G401 (cell line): ENCODE measurements at places on chromosomes 4 and X.

DNA sequence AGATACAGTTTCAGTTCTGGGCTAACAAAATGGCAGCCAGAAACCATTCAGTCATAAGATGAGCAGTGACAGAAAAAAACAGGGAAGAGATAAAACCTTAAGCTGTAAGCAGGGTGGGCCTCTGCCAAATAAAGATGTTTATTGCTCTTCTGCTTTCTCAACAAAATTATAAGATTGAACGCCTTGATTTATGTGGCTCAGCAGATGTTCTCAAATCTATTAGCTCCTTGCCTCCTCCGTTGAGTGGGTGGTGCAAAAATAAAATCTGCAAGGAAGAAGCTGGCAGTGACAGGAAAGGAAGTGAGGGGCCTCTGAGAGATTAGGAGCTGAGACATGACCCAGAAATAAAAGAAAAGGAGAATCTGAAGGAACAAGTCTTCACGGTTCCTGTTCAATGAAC, 206.6 kb downstream of the PTTG2 start:
- no peak for DNase-seq

DNA sequence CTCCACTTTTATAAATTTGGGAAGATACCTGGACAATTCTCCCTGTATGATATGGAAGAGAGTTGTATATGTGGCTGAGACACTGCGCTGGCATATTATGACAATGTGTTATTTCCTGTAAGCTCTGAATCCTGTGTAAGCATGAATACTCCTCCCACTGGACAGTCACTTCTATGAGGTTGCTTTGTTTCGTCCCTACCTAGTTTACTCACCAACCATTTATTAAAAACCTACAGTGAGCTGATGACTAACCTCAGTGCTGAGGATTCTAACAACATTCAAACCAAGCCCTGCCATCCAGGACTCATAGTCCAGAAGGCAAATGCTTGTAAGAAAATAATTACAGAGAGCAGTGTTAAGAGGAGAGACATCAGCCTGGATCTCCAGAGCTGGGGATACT, 1632.9 kb upstream of the TENM3 start:
- no peak for DNase-seq

DNA sequence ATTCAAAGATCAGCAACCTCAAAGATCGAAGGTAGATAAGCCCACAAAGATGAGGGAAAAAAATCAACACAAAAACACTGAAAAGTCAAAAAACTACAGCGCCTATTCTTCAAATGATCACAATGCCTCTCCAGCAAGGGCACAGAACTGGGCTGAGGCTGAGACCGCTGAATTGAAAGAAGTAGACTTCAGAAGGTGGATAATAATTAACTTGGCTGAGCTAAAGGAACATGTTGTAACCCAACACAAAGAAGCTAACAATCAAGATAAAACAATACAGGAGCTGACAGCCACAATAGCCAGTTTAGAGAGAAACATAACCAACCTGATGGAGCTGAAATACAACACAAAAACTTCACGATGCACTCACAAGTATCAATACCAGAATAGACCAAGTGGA, 231.1 kb downstream of the STPG2 start:
- no peak for DNase-seq

- peak; percentile 27 for DNase-seq
Measured at GRCh38 chr4:41427931-41428600, 109.9 kb upstream of the LIMCH1 start.
